ENCODE measurements at places on chromosomes 2 and 18.
A peak's percentile ranks its signal among the peaks of the same experiment; 100 is the strongest.

DNA sequence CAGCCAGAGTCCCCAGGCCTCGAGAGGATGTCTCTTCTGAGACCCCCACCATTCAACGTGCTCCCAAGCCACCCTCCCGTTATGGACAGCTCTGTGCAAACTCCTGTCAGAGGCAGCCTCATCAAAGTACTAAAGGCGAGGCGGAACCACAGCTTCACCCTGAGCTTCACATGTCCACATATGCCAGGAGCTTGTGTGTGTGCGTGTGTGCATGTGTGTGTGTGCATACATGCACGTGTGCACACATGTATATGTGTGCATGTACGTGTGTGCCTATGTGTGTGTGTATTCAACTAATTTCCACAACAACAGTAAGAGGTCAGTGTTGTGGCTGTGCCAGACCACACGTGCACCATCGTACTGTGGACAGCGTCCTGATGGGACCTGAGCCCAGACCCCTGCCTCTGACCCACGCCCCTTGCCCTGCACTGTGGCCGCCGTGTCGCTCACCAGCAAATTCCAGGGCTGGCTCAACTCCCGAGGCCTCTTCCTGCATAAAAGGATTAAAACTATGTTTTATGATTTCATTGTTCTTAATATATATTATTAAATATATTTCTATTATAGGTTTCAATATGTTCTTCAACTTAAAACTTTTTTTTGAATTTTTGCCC, 444.8 kb downstream of the EIPR1 start:
- DNase-seq, result no peak

DNA sequence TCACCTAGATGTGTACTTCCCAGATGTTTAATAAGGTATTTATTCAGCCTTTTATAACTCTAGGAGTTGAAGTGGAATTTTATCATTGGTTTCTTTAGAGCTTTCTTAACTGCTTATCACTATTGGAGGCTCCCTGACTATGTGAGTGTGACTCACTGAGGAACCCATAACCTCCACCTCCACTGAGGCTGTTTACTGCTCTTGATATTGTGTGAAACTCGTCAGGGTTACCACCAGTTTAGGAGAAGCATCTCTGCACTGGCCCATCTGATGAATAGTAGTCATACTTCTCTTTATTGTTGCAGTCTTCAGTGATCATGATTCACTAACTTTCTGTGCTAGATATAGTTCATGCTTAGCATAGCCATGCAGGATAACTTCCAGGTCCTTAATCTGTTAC, 79.6 kb upstream of the UBXN4 start:
- DNase-seq, result peak; percentile 88

DNA sequence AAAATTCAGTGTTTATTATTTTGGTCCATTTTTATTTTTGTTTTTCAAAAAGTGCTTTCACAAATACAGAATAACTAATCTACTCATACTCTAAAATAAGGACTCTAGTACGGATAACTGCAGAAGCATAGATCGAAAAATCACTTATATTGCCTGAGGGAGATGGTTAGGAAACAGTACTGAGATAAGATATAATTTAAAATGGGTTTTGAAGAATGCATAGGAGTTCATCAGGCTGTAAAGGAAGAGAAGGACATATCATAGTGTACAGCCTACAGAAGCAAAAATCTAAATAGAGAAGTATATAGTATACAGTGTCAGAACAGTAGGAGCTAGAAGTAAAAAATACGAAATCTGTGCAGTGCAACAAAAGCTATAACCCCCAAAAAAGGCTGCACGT, 247.4 kb downstream of the SOX11 start:
- no peak for DNase-seq

- DNase-seq, result no peak
These were observed 9.1 kb downstream of the ITM2C start for GRCh38 chr2:230873661-230874401.

DNA sequence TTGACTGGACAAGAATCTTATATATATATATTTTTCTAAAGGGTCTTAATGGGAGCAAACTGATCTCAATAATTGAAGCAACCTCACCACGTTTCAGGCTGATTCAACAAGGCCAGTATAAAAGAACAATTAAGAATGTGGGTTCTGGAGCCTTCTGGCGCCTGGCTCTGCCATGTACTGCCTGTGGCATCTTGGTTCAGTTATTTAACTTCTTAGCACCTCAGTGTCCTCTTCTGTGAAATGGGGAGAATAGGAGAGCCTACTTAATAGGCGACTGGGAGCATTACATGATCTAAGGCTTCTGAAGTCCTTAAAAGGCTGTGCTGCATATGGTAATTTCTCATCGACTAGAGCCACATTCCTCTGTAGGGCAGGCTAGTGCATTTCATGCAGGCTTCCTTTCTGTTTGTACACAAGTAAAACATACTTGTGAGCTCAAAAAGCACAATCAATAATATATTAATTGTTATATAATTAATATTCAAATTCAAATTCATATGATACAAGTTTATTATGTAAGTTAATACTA, 118.4 kb upstream of the LYPD1 start:
- DNase-seq, result no peak

- DNase-seq, result no peak
These were observed 156.6 kb downstream of the CYRIA start for GRCh38 chr2:16509042-16509441.

- peak; percentile 16 for DNase-seq
These were observed 26.4 kb downstream of the KCNIP3 start for GRCh38 chr2:95323347-95324155.

GRCh38 chr2:135829378-135830135, 7.4 kb downstream of the LCT start:
- DNase-seq, result no peak

- no peak for DNase-seq
These were observed 392.6 kb downstream of the EIPR1 start for GRCh38 chr2:2985020-2985419.

DNA sequence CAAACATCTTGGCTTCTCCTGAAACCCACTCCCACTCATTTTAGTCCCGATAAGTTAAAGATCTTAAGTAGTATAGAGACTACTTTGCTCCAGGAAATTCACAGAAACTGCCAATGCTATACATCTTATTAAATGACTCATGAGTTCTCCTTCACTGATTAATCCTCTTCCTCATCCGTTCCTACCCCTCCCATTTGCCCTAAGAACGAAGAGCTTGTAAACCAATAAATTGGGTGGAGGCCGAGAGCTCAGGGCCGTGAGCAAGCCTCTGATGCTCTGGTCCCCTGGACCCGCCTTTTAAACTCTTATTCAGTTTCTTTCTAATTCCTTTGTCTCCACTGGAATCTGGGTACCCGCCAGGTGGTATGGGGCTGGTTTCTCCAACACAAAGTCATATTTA, 68.6 kb downstream of the METTL8 start:
- DNase-seq, result no peak

GRCh38 chr18:59517446-59518165, 158.5 kb upstream of the LMAN1 start:
- DNase-seq, result peak; percentile 37

GRCh38 chr2:83280391-83280790, 1178.7 kb downstream of the SUCLG1 start:
- DNase-seq, result no peak

DNA sequence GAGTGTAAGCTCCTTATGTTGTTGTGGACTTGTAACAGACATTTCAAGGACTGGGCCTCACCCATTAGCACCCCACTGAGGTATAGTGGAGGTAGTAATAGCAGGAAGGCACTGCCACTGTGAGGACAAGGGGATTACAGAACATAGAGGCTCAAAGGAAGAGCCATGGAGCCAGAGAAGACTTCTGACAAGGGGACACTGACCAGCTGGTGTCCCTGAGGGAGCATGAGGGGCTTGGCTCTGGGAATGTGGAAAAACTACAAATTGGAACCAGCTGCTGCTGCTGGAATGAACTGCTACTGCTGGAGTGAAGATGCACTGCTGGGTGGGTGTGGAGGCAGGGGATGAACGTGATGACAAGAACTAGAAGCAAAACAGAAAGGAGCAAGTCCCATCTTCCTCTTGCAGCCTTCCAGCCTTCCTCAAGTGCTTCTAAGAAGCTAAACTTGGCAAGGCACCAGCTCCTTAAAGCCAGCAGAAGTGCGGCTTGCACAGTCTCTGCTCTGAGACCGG, 167.3 kb upstream of the NOSTRIN start:
- DNase-seq, result peak; percentile 91

DNA sequence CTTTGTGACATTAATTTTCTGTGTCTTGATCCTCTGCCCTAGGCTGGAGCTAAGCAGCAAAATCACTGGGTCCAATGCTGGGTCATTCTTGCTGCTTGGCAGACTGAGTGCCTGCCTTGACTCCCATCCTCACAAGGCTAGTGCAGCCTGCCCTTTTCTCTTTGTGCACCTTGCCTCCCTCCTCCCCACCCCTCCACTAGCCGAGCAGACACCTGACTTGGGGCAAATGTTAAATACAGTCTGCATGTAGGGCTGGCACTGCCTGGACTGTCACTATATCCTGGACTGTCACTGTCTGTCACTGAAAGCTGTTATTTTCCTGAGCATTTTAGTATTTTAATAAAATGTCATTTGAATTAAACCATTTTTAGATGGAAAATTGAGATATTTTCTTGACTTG, 33.4 kb downstream of the MAPRE2 start:
- DNase-seq, result no peak
